ENCODE measurements at places on chromosomes 11 and 22.

DNA sequence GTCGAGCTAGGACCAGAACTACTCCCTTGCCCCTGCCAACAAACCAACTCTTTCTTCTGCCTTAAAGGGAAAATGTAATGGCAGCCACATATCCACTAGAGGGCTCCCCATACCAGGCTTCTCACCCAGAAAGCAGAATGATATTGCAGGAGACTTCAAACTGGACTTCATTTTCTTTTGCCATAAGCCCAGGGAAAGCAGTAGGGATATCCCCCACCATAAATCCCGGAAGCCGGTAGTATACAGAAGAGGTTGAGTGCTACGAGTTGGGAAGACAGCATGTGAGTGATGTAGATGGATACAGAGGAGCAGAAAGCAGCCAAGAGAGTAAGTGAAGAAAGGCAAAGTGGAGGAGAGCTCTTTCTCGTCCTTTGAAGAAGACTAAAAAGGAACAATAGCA is 12.1 kb downstream of the PLAAT5 start:
- DNase-seq = peak; percentile 76

DNA sequence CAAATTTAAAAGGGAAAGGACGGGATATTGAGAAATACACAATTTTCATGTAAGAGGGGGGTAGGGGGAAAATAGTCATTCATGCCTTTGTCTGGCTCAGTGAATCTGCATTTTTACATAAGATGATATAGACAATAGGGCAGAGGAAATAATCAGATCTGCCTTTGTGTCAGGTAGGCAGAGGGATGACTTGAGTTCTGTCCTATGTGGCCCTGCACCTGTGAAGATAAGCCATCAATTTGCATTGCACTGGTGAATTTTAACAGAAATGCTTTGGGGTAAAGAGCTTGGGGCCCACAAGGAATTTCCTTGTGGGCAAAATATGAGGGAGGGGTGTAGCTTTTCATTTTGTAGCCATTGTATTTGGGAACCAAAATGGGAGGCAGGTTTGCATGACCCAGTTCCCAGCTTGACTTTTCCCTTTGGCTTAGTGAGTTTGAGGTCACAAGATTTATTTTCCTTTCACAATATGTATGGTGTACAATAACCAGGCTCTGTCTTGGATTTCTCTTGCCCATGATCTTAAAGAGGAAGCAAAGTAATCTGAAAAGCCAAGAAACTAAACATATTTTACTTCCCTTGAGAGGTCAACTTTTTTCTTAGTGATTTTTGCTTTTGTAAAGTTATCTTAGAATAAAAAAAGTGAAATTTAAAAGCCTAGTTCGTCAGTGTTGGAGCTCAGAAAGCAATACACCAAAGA is 77.7 kb upstream of the SORL1 start:
- no peak for DNase-seq

GRCh38 chr11:2277008-2277346 is 6.6 kb upstream of the ASCL2 start:
- no peak for DNase-seq

- DNase-seq = no peak
Observed at GRCh38 chr11:27976262-27976661, 131.7 kb downstream of the KIF18A start.

DNA sequence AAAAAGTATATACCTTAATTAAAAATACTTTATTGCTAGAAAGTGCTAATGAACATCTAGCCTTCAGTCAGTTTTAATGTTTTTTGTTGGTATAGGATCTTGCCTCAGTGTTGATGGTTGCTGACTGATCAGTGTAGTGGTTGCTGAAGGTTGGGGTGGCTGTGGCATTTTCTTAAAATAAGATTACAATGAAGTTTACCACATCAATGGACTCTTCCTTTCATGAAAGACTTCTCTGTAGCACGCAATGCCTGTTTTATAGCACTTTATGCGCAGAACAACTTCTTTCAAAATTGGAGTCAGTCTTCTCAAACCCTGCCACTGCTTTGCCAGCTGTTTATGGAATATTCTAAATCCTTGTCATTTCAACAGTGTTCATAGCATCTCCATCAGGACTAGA is 50.6 kb downstream of the LDLRAD3 start:
- DNase-seq = no peak

GRCh38 chr11:6986487-6986886 is 33.7 kb downstream of the ZNF214 start:
- no peak for DNase-seq

GRCh38 chr22:19836512-19836911 is 18.2 kb downstream of the GNB1L start:
- DNase-seq = no peak

DNA sequence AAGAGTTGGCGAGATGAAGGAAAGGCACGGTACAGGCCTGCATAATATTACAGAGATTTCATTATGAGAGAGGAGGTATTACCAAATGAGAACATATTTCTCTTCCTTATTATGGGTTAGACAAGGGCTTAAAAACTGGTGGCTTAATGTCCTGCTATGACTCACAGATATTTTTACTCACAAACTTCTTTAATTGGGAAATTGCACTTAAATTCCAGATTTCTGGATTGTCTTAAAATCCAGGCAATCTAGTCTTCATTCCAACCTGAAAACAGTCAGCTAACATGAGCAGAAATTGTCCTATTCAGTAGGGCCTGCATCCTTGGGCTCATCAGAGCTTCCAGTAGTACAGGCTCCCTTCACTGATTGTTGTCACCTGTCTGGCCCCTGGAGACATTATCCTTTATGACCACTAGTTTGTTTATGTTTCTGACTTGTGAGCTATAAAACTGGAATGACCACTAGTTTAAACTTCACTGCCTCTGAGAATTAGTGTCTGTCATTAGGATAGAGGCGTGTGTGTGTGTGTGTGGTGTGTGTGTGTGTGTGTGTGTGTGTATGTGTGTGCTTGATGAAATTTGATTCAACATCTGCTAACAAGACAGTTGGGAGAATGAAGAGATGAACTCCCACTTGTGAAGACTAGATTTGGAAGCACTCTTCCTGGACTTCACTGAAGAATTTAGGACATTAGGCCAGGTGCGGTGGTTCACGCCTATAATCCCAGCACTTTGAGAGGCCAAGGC is 25.1 kb downstream of the DBX1 start:
- no peak for DNase-seq

- no peak for DNase-seq
Observed at GRCh38 chr11:119691701-119692539, 37.1 kb downstream of the NECTIN1 start.

DNA sequence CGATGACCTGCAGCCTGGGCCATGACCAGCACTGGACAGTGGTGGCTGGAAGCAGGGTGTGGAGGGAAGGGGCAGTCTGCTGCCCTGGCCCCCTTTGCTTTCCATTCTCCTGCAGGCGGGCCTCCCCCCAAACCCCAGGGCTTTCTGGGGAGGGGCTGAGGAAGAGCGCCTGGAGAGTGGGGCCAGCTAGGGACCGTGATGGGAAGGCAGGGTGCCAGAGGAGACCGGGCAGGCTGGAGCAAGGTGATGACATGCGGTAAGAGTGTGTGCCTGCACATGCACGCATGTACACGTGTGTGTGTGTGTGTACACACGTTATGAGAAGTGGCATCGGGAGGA is 7.8 kb downstream of the OAF start:
- no peak for DNase-seq

- no peak for DNase-seq
Observed at GRCh38 chr11:9633679-9634078, 30.2 kb upstream of the SWAP70 start.

- no peak for DNase-seq
Observed at GRCh38 chr22:45574069-45574703, 71.5 kb downstream of the FBLN1 start.

- no peak for DNase-seq
Observed at GRCh38 chr11:72061739-72062396, 18.5 kb downstream of the NUMA1 start.

DNA sequence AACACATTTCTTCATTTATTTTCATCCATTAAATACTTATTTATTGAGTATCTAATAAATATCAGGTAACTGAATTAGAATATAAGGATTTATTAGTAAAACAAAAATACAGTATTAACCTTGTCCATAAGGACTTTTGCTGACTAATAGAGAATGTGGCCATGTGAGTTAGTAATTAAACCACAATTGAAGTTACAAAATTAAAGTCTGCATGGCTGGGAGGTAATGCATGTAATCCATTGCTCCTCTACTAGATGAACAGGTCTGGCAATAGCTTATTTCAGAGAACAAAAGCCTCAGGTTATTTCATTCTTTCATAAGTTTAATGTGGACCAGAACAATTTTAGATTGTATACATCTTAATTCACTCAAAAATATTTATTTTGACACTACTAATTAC is 9.9 kb upstream of the CARD18 start:
- no peak for DNase-seq

- DNase-seq = no peak
Observed at GRCh38 chr11:71486320-71486719, 33.3 kb downstream of the NADSYN1 start.

DNA sequence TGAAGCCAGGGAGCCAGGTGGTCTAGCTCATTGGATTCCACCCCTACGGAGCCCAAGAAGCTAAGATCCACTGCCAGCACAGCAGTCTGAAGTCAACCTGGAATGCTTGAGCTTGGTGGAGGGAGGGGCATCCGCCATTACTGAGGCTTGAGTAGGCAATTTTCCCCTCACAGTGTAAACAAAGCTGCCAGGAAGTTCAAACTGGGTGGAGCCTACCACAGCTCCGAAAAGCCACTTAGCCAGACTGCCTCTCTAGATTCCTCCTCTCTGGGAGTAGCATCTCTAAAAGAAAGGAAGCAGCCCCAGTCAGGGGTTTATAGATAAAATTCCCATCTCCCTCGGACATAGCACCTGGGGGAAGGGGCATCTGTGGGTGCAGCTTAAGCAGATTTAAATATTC is 620.3 kb downstream of the NELL1 start:
- DNase-seq = no peak

DNA sequence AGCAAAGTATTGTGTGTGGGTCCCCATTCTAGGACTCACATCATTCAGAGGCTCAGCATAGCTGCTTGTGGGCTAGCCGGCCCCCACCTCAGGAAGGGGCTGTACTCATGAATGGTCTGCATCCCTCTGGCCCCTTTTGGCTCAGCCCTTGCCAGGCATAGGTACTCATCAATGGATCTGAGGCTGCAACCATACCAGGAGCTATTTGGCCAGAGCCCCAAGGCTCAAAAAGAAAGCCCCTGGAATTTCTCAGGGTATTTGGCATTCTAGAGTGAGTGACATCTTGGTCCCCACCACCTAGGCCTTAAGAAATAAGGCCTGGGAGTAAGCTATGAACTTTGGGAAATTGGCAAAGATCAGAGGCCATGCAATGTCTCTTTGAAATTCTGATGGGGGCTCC is 38.3 kb downstream of the PLEKHA7 start:
- no peak for DNase-seq

- DNase-seq = no peak
Observed at GRCh38 chr11:45382133-45382878, 96.2 kb upstream of the SYT13 start.

DNA sequence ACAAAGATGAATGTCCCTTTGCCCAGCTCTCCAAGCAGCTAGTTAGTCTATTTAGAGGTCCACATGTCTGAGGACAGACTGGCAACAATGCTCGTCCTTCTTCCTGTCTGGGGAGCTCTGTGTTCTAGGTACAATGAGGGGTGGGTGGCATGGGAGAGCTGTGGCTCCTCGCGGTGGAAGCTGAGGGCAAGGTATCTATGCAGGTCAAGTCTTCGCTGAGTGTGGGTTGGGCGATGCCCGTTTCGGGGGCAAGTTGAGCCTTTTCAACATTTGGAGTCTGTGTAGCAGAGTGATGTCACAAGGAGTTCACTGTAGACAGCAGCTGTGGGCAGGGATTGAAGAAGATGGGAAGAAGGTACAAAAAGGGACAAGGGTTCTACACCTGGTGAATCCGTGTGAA is 163.2 kb downstream of the FEZ1 start:
- no peak for DNase-seq

DNA sequence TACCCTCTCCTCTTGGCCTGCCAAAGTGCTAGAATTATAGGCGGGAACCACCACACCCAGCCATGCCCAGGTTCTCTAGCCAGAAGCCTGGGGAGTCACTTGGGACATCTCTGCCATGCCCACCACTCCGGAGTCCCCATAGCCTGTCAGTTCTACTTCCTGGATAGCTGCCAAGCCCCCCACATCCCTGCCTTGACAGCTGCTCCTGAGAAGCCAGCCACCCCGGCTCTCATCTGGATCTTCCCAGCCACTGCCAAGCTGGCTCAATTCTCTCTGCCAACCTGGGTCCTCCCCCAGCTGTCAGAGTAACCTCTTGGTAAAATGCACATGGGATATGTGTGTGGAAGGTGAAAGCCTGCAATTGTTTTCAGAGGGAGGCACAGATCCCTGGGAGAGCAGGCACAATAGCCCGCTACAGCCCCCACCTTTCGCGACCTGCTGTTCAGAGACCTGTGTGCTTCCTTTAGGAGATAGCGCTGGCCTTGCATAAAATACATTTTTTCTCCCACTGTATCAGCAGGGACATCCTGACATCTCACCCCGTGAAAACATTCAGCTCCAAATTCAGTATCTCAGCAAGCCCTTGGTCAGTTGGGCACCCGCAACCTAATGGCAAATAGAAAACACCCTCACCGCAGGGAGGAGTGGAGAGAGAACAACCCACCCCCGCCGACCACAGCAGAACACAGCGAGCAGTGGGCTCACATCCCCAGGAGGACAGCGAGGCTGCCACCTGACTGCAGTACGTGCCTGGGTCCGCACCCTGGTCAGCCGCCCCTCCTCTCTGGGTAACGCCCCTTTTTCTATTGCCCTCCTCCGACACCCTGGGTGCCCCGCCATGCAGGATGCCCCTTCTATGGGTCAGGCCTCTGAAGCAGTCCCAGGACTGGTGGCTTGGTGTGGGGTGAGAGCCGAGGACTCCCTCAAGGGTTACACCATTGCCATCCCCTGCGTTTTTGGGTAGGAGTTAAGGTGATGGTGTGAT is 1342.2 kb downstream of the BRD1 start:
- DNase-seq = no peak

DNA sequence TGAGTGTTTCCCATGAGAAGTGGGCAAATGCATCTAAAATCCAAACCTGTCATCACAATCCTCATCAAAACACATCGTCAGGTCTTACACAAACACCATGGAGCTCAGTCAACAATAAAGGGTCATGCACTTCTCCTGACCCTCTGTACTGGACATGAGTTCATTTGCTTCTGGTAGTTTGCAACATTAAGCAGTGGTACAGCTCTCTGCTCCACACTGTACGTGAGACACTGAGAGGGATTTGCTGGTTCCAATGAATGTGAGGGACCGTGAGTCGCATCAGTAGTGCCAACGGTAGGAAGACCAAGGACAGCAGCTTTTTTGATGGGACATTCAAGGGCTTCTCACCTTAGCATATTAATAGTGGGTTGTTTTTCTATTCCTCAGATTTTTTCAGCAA is 752.3 kb downstream of the OPCML start:
- DNase-seq = no peak

DNA sequence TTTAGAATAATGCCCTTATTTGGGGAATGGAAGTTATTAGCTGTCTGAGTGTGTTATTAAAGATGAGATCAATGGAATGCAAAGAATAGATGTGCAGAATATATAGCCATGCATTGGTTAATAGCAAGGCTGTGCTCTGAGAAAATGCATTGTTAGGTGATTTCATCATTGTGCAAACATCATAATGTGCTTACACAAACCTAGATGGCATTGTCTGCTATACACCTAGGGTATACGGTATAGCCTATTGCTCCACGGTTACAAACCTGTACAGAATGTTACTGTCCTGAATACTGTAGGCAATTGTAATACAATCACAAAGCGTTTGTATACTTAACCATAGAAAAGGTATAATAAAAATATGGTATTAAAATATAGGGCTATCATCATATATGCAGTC is 25.5 kb downstream of the SLC5A12 start:
- DNase-seq = no peak
